Dorsolateral prefrontal cortex (tissue), 122 donors: ENCODE measurements at places on chromosomes 11 and 22. TPM values are rescaled to one million over a fixed set of nuclear protein-coding genes. Genes with fewer than 3 reads are reported as not detected.

- DNase-seq, result no peak
These were observed 18.2 kb upstream of the ARRB1 start for GRCh38 chr11:75369560-75370255.

GRCh38 chr11:111932611-111932950 lies 4.6 kb upstream of the DIXDC1 start:
- no peak for DNase-seq

GRCh38 chr11:119787074-119787461 lies 58.1 kb upstream of the NECTIN1 start:
- no peak for DNase-seq

DNA sequence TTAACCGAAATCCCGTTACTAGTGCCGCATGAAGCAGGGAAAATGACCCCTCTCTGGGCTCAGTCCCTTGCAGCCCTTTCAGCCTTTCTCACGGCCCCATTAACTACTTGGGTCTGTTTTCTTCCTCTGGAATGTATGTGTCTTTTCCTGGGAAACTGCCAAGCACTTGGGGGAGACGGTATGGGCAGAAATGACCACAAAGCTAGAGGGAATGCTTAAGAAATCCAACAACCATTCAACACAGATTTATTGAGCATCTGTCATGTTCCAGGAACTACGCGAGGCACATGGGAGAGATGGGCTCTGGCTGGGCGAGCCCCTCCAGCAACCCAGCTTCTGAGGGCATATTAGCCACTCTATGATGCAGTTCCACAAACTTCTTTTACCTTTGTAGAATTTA lies 462.6 kb downstream of the BUD13 start:
- DNase-seq, result no peak

DNA sequence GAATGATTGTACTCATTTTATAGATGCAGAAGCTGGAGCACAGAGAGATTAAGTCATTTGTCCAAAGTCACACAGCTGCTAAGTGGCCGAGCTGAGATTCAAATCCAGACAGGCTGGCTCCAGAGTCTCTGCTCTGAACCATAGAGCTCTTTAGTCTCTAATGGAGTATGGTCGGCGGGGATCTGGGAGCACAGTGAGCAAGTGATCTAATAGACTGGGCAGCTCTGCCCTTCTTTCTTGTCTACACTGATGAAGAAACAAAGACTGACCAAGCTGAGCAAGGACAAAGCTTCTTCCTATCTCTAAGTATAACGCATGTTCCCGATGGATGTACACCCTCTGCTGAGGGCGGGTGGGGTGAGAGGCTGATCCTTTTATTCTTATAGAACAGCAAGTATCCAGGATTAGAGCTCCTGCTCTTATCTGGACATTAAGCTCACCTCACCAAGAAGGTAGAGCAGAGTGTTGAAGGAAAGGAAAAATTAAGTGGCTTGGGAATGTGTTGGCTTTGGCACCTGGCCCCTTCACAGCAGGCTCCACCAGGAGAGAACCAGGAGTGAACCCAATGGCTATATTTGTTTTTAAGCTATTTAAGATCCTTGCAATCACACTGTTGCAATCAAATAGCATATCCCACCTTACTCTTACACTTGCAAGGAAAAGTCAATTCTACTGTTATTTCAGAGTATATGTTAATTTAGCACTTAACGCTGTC lies 68.7 kb downstream of the ETS1 start:
- no peak for DNase-seq

- no peak for DNase-seq
These were observed 45.5 kb downstream of the GAB4 start for GRCh38 chr22:16962501-16962900.

DNA sequence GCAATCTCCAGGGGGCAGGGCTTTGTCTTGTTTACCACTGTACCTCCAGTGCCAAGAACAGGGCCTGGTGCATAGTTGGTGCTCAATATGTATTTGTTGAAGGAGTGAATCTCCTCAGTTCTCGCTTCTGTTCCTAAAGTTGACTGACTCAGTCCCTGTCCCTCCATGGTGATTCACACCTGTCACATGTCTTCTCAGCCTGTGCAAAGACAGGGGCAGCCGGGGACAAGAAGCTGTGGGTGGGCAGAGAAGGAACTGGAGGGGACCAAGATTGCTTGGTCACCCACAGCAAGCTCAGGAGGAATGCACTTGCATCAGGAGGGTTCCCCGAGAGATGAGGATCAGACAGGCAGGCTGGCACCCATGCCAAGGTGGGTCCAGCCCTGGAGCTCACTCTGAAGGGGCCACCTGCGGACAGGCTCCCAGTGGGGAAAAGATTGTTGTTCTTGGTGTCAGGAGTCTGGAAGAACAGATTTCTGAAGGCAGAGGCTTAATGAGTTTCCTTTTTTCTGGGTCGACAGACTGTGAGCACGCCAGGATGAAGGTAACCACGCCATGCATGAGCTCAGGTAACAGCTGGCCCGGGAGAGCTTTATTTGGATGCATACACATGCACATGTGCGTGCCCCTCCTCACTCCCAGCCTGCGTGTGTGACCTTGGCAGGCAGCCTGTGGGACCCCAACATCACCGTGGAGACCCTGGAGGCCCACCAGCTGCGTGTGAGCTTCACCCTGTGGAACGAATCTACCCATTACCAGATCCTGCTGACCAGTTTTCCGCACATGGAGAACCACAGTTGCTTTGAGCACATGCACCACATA lies 16.9 kb downstream of the IL17RA start:
- DNase-seq, result peak; percentile 55

GRCh38 chr22:45889539-45890350 lies 87.2 kb downstream of the WNT7B start:
- peak; percentile 31 for DNase-seq

DNA sequence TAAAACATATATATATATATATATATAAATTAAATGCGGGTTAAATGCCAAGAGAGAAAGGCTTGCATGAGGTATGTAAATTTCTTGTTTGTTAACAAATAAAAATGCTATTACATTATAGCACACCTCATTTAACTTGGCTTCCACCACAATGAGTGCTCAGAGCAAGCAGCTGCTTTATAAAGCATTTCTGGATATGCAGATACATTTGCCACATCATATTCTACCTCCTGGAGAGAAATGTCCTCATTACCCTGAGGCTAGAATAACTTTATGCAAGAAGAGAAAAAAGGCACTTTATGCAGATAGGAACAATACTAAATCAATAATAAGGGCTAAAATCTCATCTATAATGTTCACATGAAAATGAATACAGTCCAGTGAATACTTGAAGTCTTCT lies 181.7 kb upstream of the CCDC90B start:
- DNase-seq, result no peak

GRCh38 chr11:31640611-31641010 lies 131.0 kb downstream of the ELP4 start:
- no peak for DNase-seq

- no peak for DNase-seq
These were observed 57.3 kb upstream of the SCUBE2 start for GRCh38 chr11:9148727-9149126.

- DNase-seq, result peak; percentile 46
These were observed 85.5 kb downstream of the RCN1 start for GRCh38 chr11:32176223-32176934.

DNA sequence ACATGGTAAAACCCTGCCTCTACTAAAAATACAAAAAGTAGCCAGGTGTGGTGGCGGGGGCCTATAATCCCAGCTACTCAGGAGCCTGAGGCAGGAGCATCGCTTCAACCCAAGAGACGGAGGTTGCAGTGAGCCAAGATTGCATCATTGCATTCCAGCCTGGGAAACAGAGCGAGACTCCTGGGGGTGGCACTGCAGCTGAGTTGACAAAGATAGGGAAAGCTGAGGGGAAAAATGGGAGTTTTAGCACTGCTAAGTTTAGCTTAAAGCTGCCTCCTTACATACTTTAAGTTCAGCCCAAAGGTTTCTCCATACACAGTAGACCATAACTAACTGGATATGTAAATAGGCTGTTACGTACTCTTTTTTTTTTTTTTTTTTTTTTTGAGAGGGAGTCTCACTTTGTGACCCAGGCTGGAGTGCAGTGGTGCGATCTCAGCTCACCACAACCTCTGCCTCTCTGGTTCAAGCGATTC lies 9.0 kb upstream of the USP28 start:
- no peak for DNase-seq

DNA sequence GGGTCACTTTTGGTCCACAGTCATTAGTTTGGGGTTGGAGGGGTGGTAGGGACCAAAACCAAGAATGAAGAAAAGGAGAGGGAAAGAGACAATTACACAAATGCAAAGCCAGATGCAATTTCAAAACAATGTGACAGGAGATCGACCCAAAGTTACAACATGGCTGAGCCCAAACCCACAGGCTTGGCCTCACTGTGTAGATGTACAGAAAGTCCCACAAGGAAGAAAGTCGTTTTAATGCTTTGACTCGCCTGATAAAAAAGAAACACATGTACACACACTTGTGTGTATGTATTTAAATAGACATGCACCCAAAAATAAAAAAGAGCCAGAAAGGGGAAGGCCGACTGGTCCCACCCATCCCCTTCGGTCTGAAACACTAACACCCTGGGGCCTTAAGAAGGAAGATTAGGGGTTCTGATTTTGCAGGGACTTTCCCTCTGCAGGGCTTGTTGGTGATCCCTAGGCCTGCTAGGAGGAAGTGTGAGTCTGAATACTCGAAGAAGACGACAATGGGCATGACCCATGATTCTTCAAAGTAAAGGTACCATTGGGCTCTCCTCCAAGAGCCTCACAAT lies 104.1 kb downstream of the ETS1 start:
- no peak for DNase-seq

DNA sequence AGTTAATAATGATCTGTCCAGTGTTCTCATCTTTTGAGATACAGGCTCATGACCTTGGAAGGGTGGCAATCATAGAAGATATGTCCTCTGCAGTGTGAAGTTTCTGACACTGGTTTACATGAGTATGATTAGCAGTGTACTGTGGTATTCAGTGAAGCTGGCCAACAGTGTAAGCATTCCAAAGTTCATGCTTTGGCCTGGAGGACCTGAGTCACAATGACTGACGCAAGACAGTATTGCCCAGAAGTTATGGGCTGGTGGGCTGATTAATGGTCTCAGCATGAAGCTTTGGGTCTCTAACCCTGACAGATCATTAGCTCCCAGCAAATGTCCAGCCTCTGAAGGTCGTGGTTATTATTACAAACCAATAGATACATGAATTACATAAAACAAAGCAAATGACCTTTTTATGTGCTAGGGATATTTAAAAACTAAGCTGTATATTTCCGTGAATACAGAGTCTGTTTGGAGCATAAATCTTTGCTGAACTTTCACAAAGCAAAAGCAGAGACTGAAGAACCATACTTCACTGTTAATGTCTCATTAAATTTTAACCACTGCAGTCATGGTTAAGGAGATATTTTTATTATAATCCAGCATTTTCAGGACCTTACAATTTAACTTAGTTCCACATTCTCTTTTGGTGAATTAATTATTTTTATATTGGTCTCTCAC lies 28.3 kb upstream of the USP47 start:
- no peak for DNase-seq

GRCh38 chr22:44449061-44449682 lies 48.9 kb downstream of the RTL6 start:
- peak; percentile 17 for DNase-seq

DNA sequence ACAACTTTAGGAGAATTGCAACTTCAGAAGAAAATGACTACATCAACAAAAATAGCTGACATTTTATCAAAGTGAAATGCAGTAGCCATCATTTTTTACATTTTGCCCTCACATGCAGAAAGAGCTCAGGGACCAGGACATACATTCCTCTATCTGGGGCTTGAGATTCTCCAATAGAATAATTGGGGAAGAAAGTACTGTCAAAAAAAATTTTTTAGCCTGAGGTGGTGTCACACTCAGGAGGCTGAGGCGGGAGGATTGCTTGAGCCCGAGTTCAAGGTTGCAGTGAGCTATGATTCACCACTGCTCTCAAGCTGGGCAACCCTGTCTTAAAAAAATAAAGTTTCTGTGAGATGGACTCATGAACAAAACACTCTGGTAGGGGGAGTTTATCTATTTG lies 32.2 kb upstream of the DEPDC7 start:
- no peak for DNase-seq

DNA sequence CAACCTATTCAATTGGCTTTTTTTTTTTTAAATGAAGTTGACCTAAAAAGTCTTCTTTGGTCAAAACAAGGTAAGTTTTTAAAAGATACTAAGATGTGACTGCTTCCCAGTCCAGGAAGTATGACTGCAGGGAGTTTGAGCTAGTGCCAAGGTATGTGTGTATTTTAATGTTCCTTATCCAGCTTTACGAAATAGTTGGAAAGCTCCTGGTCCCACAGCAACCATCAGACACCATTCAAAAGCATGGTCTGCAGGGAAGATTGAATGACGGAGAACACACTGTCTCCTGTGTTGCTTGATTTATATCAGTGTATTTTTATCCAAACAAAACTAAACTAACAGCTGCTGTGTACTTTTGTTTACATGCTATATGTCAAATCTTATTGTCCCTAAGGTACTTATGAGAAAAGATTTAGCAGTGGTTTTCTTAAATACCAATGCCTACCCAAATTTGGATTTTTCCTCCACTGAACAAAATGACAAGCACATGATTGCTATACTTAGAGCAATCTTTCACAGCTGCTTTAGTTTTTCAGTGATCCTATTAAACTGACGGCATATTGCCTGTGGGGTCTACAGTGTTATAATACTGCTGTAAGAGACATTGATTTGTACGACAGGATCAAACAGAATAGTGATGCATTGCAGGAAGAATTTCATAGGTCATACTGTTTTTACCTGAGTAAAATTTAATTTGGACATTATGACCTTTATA lies 122.9 kb downstream of the DCDC1 start:
- DNase-seq, result no peak

- no peak for DNase-seq
These were observed 26.6 kb downstream of the PHLDB1 start for GRCh38 chr11:118633979-118634378.

Gene KDM2A
- total RNA-seq, result 81.2 TPM

Gene ZDHHC8
- 93.7 TPM for total RNA-seq

Gene TSPAN4
- total RNA-seq, result 8.4 TPM

Gene B3GAT1
- total RNA-seq, result 209 TPM

Gene SLC16A8
- total RNA-seq, result 1.5 TPM

Gene GAB4
- not detected for total RNA-seq

Gene LYVE1
- total RNA-seq, result 20.1 TPM

Gene LRRC32
- 18.0 TPM for total RNA-seq

Gene CARD16
- total RNA-seq, result 6.2 TPM

Gene PGAP2
- total RNA-seq, result 24.4 TPM

Gene FJX1
- total RNA-seq, result 9.5 TPM
